ENCODE measurements at places on chromosomes 2 and 18. TPM values are rescaled to one million over a fixed set of nuclear protein-coding genes. Genes with fewer than 3 reads are reported as not detected.

DNA sequence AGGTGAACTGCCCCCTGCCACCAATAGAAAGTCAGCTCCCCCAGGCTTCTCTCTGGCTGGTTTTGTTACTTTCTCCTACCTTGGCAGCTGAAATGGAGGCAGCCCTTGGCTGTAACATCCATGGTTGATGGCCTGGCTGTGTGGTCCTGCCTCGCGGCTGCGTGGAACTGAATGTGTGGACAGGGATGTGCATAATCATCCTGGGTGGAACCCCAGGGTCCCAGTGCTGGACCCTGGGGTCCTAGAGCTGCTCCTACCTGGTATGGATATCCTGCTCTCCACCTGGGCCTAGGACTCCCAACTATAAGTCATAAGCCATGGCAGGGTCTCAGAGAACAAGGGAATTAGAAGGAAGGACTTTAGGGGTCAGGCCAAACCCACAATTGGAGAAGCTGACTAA, 93.5 kb downstream of the CAPN13 start:
- no peak for DNase-seq

- DNase-seq = no peak
Measured at GRCh38 chr2:37738266-37738885, 66.9 kb upstream of the CDC42EP3 start.

GRCh38 chr2:191593622-191594385, 84.1 kb upstream of the NABP1 start:
- no peak for DNase-seq

Gene VWA3B
- total RNA-seq = not detected
